IPS-NIHi11 (cell line): ENCODE measurements at places on chromosomes 12 and 14.

DNA sequence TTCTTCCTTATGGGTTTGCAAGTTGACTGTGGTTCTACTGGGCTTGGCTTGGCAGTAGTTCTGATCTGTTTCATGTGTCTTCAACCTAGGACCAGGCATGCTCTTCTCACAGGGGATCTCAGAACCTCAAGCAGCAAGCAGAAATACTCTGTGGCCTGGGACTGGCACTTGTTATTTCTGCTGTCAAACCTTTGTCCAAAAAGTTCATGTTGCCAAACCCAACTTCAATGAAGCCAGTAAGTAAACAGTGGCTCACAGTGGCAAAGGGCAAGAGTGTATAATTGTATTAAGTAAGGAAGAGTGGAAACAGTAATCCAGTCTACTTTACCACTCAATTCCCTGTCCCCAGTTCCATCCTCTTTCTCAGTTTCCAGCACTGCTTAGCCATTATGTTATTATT, 15.7 kb upstream of the HMGA2 start:
- DNase-seq = no peak

GRCh38 chr14:70021548-70022220, 142.5 kb downstream of the SMOC1 start:
- no peak for DNase-seq

- DNase-seq = no peak
Measured at GRCh38 chr12:13383379-13383778, 186.9 kb downstream of the EMP1 start.

GRCh38 chr12:57187222-57188089, 29.1 kb upstream of the NXPH4 start:
- no peak for DNase-seq

DNA sequence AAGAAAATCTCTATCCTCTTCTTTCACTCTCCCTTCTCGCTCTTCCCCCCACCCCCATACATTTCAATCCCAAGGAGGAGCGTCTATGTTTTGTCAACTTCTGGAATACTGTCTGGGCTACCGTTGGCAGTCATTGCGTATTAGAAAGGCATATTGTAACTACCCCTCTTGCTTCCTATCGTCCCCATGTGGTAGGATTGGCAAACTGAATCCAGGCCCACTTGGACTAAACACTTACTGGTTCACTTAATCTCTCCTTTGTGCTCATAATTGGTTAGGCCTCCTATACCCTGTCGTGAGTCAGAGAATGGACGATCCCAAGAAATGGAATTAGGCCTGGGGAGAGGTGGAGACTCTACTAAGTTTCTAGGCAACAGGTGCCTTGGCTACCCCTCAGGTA, 68.8 kb upstream of the SLC8A3 start:
- peak; percentile 28 for DNase-seq

DNA sequence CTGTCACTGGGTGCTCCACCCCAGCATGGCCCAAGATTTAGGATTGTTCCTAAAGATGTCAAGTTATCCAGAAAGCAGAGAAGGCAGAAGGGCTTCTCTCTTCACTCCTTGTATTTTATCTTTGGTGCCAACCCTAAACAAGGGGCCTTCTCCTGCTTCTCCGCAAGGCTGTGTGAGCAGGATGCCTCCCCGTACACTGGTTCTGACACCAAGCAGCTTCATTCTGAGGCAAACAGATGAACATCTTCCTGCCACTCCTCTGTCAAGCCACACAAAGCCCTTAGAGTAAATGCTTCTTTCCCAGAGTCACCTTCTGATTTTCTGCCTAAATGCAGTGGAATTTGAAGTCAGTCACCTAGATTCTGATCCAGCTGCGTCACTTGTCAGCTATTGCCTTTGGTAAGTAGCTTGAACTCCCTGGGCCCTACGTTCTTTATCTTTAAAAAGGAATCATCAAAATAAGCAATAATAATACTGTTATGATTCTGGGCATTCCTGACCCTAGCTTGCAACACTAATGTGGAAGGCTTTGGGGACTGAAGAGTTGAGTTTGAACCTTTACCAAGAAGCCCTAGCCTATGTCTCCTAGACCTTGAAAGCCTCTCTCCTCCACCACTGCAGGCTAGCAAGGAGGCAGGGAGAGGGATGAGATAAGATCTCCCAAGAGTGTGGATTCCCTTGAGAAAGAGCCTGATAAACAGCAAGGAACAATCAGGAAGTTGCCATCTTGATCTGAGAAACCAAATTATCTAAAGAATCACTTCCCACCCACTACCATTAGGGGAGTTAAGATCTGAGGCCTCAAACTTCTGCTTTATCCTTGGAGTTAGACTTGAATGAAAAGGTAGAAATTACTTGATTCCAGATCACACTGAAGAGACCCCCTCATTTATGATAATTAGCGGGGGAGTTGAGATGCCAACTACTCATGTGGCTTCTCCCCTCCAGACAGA, 5.7 kb downstream of the KRT73 start:
- no peak for DNase-seq
